ENCODE measurements at places on chromosomes 16 and 17.

GRCh38 chr16:27489906-27490305 lies 59.8 kb downstream of the GTF3C1 start:
- DNase-seq: no peak

DNA sequence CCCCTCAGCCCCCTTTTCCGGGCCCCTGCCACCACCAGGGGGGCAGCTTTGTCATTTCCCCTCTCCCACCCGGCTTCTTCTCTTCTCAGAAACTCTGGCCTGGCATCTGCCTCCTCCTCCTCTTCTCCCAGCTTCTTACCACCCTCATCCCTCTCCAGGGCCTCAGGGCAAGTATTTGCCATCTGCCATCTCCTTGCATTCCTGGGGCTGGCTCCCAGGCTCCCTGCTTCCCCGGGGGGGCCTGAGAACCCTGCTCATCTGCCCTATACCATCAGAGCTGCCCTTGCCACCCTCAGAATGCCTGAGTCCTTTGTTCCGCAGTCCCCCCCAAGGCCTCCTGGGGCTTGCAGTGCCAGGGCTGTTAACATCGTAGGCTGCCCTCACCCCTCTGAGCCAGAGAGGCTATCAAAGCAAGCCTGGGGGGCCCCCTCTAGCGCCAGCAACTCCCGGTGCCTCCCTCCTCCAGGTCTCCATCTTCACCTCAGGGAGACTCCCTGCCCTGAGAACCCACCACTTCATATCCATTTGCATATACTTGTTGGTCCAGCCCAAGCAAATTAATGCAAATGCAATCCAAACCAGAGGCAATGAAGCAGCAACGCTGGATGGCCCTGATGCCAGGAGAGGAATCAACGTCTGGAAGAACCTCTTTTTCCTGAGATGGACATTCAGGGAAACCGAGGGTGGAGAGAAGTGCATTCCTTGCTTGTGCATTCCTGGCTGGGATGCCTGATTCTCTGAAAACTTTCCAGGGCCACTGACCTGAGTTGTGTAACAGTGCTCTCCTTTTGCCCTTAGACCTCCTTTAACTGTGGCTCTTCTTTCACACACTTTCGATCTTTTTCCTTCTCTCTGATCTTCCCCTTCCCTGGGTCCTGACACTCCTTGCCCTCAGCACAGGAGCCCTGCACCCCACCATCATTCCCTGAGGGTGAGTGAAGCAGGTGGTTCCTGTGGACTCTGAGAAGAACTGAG lies 20.7 kb upstream of the SP2 start:
- no peak for DNase-seq

GRCh38 chr17:47203984-47204721 lies 5.0 kb upstream of the MYL4 start:
- DNase-seq: peak; percentile 42

- no peak for DNase-seq
These were observed 200.1 kb upstream of the GSE1 start for GRCh38 chr16:85412911-85413520.
